ENCODE measurements at places on chromosomes 12 and 14.

DNA sequence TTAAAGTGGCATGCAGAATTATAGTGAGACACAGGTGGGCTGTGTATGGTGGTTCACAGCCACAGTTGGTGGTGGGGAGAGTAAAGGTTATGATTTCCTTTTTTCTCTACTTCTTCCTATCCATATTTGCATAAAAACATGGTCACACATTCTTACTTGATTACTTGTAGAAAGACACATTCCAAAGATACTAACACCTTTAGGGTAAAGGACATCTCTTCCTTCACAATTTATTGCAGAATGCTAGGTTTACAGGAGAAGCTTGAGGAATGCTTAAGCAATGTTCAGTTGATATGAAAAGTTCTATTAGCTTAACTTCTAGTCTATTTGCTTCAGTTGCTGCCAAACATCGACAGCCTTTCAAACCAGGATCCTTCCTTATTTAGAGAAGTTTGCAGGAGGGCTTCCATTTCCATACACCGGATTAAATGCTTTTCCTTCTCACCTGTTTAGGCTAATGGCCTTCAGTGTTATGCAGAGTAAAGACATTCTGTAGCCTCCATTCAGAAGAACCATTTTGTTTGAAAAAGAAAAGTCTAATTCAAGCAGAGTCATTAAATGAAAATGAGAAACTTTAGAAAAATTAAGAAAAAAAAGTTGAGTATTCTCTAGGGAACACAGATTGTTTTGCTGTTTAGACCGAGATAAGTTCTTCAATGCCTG lies 2.6 kb upstream of the PHC1 start:
- DNase-seq: no peak

DNA sequence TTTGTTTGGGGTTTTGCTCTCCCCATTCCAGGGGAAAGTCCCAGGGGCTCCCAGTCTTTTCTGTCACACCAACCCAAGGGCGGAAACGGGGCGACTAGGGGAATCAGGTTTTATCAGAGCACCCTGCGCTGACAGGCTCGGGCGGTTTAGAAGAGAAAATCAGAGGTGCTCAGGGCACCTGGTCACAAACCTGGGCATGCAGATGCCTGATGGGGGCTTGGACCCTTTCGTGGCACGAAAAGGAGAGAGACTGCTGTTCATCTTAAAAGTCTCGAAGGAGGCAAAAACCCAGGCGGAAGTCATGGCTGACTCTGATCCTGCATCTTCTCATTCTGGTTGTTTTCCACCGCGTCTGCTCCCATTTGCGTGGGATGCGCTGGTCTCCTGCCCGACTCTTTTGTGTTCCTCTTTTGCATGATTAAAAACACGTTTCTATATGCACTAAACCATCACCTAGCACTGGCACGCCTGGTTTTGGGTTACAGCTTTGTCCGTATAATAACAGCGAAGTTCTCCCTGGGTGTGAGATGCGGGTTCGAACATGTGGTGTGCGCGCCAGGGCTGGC lies 13.2 kb downstream of the OTX2 start:
- DNase-seq: no peak

DNA sequence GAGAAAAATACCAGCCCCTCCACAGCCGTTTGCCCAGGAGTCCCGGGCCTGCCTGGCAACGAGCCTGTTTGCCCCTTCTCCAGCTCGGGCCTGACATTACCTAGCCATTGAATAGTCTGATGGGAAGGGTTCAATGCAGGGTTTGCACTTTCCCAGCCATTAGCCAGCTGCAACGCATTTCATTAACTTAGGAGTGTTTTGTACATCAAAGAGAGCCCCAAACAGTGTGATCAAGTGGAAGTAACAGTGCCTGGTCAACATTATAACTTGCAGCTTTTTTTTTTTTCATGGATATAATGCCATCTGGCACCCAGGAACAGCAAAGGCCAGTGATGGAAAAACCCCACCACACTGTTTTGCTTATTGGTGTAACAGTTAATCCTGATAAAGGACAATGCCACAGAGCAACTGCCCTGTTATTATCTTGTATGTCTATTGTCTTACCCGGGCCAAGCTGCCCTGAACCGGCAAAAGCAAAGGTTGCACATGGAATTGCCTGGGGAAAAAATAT lies 38.0 kb downstream of the BTG1 start:
- no peak for DNase-seq

DNA sequence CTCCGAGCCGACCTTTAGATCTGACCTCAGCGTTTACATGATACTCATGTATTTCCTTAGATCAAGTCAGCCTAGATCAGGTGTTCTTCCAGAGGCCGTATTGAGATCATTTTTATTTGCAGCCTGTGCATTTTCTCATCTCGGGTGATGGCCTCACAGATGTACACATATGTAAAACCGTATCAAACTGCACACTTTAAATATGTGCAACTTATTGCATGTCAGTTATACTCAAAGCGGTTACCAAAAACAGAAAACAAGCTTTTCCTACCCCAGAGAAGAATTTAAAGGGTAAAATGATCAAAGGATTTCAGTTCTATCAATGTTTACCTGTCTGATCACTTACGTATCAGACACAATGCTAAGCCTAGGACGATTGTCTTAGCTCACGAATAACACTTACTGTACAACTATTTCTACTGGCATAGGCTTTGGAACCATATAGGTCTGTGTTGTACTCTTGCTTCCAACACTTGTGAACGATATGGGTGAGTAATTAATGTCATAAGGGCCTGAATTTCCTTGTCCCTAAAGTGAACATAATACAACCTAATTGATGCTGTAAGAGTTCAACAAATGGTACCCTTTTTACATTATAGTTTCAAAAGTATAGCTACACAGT lies 628 bp upstream of the LLPH start:
- DNase-seq: no peak

DNA sequence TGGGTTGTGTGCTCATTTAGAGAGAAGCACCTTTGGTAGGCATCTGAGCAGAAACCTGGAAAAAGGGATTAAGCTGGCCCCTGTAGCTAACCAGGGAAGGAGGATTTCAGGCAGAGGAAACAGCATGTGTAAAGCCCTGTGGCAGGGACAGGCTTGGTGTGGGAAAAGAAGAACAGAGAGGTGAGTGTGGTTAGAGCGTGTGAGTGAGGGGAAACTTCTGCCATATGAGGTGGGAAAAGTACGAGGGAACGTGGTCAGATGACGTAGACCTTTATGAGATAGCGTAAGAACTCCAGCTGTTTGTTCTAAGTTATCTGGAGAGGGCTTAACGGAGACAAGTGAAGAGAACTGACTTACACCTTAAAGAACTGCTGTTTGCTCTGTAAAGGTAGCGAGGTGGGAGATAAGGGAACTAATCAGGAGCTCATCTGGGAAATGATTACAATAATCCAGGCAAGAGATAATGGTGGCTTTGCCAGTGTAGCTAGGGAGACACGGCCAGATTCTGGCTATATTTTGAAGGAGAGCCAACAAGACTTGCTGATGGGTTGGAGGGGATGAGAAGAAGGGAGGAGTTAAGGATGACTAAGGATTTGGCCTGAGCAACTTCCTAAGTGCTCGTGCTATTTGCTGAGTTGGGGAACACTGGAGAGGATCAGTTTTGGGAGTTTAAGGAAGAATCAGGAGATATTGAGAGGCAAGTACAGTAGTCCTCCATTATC lies 234.0 kb downstream of the ETNK1 start:
- no peak for DNase-seq

DNA sequence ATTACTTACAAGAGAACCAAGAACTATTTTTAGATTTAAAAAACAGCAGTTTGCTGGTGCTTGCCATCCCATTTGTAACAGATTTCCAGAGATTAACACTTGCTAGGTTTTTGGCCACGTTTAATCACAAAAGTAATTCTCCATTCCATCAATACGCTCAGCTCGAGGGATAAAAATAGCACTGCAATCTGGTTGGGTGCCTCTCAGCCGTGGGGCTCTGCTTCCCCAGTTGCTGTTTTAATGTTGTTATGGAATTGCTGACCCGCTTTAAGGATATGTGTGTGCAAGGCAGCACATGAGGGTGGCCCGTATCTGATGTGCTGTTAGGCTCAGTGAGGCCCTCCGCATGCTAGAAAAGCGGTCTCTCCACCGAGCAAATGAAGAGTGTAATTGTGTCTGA lies 222.2 kb upstream of the TMEM260 start:
- DNase-seq: no peak

DNA sequence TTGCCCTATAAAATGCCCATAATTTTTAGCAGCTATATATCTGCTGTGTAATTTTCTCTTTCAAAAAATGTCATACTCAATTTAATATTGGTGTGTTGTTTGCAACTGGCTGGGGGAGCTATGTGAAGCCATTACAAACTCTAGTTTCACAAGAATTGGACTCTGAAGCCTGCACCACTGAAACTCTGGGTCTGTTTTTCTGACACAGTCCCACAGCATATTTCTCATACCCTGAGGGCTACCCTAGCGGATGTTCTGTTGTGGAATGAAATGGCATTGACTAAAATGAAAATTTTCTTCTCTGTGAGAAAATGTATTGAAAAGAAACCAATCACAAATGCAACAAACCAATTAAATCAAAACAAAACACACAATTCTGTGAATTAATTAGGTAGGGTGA lies 284.6 kb upstream of the NPAS3 start:
- no peak for DNase-seq

- DNase-seq: no peak
These were observed 20.1 kb upstream of the PLEK2 start for GRCh38 chr14:67432050-67432564.

GRCh38 chr12:130013771-130014484 lies 110.1 kb upstream of the TMEM132D start:
- no peak for DNase-seq

GRCh38 chr12:41019461-41019860 lies 168.7 kb upstream of the PDZRN4 start:
- DNase-seq: no peak

DNA sequence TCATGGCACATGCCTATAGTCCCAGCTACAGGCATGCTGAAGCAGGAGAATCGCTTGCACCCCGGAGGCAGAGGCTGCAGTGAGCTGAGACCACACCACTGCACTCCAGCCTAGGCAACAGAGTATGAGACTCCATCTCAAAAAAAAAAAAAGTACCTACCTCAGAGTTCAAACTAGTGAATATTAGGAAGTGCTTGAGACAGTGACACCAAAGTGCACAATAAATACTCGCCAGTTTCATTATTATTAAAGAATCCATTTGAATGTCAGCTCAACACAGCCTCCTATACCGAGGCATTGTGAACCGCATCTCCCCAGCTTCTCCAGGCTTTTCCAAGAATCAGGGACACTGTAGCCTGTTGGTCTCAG lies 5.0 kb downstream of the GAPDH start:
- no peak for DNase-seq

DNA sequence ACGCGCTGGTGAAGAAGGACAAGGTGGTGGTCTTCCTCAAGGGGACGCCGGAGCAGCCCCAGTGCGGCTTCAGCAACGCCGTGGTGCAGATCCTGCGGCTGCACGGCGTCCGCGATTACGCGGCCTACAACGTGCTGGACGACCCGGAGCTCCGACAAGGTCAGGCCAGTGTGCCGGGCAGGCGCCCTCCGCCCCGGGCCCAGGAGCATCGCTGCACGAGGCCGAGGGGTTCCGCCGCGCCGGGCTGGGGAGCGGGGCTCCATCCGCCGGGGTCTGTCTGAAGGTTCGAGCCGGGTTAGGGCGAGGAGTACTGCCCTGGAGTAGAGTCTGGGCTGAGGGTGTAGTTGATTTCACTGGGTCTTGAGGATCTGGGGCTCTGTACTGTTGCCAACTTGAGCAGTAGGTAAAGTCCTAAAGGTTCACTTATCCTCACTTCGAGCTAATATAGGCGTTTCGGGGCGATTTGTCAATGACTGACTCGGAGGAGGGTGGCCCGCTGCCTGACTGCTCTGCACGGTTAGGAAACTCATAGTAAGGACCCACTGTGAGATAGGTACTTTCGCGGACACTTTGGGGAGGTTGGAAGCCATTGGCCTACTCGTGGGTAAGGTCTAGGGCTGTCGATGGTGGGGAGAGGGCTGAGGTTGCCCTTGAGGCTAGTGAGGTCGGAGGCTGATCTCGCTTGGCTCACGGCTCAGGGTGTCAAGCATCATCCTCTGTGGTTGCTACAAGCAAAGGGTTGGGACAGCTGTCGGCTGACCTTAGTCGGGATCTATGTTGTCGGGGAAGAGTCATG lies 574 bp downstream of the GLRX5 start:
- no peak for DNase-seq

- DNase-seq: no peak
These were observed 240.0 kb downstream of the MDGA2 start for GRCh38 chr14:47435331-47435965.

DNA sequence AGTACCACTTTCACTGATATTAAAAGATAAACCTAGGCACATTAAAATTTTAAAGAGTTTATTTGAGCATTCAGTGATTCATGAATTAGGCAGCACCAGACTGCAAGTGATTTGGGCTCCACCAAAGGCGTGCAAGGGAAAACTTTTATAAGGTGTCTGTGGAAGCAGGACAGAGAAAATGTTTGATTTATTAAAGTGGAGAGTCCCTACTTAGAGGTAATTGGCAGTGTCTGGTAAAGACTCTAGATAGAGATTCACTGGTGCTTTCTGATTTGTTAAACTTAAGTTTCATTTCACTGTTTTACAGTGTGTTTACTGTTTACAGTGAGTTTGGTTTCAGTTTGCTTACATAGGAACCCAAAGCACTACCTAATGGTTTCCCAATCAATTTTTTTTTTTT lies 72.8 kb downstream of the ANKS1B start:
- DNase-seq: no peak

- peak; percentile 92 for DNase-seq
These were observed 6.0 kb downstream of the FBXW8 start for GRCh38 chr12:116916714-116917114.

DNA sequence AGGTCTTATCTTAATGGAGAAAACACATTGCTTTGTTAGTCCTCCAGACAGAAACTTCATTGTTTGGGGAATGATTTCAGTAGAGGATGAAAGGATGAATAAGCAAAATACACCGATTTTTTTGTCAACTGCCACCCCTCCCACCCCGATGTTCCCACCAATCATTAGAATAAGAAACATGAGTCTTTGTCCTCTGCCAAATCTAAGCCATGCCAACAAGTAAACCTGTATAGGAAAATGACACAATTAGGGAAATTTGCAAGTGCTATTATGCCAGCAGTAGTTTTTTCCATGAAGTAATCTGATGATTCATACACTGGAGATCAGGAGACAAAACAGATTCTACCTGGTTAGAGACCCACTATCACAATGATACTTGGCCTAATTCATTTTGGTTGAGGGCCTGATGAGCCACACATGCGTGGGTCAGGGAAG lies 35.9 kb downstream of the FLRT2 start:
- DNase-seq: peak; percentile 27

- no peak for DNase-seq
These were observed 348.8 kb downstream of the KCNH5 start for GRCh38 chr14:62696331-62696924.

- no peak for DNase-seq
These were observed 28.1 kb downstream of the BLTP3B start for GRCh38 chr12:100114574-100114973.

GRCh38 chr14:50335989-50336824 lies 24.1 kb downstream of the DMAC2L start:
- DNase-seq: no peak

GRCh38 chr12:65362234-65363031 lies 84.0 kb downstream of the MSRB3 start:
- no peak for DNase-seq

- no peak for DNase-seq
These were observed 5.5 kb upstream of the OAS1 start for GRCh38 chr12:112901271-112901670.
